ENCODE measurements at places on chromosomes 12 and 14.
A peak's percentile ranks its signal among the peaks of the same experiment; 100 is the strongest.

- no peak for DNase-seq
Measured at GRCh38 chr12:110183386-110183785, 59.2 kb downstream of the IFT81 start.

DNA sequence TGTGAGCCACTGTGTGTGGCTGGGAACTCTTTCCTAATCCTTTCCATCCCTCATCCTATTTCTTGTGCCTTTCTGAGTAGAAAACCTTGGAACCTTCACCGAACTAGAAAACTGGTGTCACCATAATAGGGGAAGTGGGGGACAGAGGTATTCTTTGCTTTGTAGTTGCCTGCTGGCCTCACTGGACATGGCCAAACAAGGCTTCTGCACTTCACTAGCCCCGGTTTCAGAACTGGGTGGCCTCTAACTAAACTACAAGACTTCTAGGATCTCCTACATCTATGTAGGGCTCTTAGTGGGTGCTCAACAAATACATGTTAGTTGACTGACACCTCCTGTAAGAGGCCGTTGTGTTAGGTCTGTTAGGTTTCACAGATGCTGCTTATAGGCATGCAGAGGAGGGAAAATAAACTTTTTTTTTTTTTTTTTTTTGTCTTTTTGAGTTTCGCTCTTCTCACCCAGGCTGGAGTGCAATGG lies 597 bp upstream of the CIROP start:
- DNase-seq, result no peak

- DNase-seq, result peak; percentile 37
Measured at GRCh38 chr12:131643631-131644452, 67.0 kb upstream of the SFSWAP start.

- DNase-seq, result no peak
Measured at GRCh38 chr14:44300916-44301315, 206.2 kb downstream of the FSCB start.

GRCh38 chr12:12449533-12450025 lies 92.7 kb downstream of the BORCS5 start:
- DNase-seq, result no peak

- DNase-seq, result no peak
Measured at GRCh38 chr12:32135967-32136366, 29.3 kb downstream of the BICD1 start.

DNA sequence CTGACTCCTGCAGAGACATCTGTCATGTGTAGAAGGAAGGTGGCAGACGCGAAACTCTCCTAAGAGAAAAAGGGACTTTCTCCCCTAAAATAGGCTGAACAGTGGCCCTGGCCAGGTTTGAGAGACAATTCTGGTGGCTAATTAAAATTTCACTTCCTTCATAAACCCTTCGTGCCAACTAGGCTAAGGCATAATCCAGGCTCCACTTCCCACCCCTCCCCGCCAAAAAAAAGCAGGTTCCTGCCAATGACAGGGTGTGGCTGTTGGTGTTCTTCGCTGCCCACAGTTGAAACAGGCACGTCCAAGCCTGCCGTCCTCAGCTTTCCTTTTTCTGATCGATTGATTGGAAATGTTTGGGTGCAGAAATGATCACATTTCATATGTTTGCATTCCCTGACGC lies 144.6 kb downstream of the GCH1 start:
- DNase-seq, result no peak

DNA sequence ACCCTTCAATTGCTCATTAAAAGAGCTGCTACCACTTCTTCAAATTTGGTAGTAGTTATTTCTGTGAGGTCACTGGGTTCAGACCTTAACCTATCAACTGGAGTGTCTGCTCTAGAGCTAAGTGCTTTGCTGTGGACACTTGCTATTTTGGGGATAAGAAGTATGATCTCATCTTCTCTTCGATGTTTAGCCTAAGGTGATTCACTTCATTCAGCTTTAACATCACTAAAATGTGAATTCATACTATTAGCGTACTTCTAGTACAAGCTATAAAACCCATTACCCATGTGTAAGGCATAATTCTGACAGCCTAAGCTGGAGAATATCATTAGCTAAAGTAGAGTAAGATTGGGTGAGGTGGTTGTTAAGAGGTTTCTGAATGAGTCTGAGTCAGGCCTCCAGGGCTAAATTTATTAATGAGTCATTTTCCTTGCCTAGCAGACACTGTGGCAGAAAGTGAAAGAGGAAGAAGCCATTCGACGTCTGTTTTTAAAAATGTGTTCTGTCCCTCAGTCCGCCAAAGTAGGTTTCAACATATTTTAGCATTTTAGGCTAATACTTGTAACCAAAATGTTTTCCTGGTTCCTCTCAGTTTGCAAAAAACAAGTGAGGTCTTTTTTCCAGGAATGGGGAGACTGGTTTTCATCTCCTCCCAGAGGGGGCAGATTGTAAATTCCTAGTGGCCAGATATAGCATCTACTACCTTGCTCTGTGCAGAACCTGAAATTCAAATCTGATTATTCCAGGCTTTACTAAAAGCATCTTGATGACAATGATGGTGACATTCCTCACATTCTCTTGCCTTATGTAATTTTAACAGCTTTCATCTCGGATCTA lies 103.6 kb downstream of the SSPN start:
- DNase-seq, result no peak

GRCh38 chr12:71994715-71995114 lies 56.1 kb downstream of the TPH2 start:
- no peak for DNase-seq

DNA sequence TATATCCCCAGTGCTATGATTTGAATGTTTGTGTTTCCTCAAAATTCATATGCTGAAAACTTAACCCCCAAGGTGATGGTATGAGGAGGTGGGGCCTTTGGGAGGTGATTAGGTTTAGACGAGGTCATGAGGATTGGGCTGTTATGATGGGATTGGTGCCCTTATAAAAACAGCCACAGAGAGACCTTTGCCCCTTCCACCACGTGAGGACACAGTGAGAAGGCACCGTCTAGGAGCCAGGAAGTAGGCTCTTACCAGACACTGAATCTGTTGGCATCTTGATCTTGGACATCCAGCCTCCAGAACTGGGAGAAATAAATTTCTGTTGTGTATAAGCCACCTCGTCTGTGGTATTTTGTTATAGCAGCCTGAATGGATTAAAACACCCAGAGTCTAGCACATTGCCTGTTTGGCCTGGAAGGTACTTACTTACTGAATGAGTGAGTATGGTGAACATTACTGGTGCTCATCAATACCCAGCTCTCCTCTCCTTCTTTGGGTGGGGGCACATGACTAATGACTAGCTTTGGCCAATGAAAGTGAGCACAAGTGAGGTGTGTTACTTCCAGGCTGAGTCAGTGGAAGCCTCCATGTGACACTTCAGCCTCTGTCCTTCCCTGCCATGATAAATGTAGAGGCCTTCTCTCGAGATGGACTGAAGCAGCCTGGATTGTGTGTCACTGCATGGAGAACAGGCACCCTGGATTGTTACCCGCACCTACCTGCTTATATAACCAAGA lies 72.4 kb upstream of the CHST11 start:
- no peak for DNase-seq

DNA sequence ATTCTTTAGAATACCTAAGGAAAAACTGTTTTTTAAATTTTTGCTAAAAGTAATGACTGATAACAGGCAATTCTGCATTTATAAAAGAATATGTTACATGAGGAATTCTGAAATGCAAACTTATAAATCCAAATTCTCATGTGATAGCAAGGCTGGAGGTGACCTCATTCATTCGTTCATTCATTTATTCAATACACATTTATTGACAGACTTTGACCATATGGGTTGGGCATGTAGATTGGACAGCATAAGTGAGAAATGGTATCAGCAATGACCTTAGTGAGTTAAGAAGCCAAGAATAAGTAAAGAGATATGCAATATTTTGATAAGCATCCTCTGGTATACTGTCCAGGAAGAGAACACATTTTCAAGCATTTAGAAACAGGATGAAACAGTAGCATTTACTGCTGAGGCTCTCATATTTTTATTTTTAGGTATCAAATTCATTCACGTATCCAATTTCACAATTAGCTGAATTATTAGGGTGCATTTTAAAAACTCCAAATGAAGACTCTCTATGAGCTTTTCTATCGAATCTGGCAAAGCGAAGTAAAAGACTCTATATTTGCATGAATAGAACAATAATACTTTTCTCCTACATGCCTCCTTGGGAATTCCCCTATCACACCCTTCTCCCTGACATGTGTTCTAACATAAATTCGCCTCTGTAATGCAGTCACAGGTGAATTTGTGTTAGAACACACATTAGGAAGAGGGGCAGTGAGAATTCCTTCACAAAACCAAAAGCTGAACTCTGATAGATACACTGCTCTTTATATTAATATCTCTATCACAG lies 49.9 kb downstream of the PEBP1 start:
- DNase-seq, result no peak

DNA sequence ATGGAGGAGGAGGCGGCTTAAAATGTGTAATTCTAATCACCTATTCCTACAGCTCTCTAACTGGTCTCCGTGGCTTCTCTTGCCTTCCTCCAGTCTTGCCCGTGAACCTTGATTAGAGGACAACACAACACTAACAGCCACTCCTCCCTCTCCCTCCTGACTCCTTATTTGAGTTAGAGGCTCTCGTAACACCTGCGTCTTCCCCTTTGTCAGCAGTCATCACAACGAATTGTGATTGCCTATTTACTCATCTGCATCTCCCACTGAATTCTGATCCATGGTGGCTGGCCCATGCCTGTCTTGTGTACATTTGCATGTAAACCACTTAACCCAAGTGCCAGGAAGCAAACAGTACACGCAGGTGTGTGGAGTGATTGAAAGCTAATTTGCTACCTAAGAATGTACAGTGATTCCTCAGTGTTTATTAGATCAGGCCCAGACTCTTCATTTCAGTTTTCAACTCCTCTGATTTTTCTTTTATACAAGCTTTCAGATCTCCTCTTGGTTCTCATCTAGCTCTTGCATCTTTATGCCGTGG lies 154.5 kb downstream of the MON2 start:
- DNase-seq, result no peak

- peak; percentile 48 for DNase-seq
Measured at GRCh38 chr14:91354979-91355685, 62.5 kb downstream of the CCDC88C start.

GRCh38 chr14:55301437-55302121 lies 30.4 kb downstream of the FBXO34 start:
- DNase-seq, result no peak

GRCh38 chr12:54368025-54368708 lies 3.9 kb upstream of the GPR84 start:
- DNase-seq, result no peak

DNA sequence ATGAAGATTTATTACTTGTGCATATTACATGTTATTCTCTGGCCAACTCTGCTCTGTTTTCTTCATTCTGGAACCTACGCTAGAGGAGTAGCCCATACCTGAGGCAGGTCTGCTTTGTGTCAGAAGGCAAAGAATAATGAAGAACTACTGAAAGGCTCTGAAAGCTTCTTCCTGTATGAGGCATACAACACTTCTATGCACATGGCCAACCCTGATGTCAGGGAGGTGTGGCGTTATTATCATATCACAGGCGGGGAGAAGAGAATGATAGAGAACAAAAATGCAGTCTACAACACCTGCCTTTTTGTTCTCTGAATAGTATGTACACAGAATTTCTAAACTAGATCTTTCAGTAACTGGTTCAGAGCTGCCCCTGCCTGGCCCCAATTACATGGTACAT lies 32.5 kb upstream of the CRY1 start:
- no peak for DNase-seq

- DNase-seq, result no peak
Measured at GRCh38 chr12:79895071-79895470, 39.8 kb downstream of the PPP1R12A start.

DNA sequence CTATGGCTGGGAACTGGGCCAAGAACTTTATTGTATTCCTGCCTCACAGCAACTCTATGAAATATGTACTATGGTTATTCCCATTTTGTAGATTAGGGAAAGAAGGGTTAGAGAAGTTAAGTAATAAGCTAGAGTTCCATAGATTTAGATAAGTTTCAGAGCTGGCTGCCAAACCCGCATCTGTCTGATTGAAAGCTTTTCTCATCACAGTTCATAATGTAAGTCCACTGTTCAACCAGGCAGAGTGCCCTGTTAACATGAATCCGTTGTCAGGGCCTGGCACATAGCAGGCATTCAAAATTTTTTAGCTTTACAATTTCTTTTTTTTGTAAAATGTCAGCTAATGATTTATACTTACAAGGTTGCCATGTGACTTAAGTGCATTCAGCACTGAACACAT lies 467.3 kb downstream of the NRXN3 start:
- DNase-seq, result no peak

DNA sequence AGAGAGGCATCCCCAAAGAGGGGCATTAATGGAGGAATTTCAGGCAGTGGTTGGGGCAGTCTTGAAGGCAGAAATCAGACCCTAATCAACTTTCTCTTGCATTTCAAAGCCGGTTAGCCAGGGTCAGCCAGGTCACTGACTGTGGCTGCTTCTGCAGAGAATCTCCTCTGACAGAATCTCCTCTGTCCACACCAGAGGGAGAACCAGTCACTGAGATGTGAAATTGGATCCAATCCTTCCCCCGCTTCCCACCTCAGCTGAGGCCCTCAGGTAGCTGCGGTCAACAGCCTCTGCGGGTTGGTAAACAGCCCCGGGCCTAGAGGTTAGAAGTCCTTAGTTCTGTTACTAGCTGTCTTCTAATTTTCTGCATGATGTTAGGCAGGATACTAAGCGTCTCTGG lies 39.8 kb upstream of the NUAK1 start:
- DNase-seq, result no peak

GRCh38 chr12:7144414-7145120 lies 14.4 kb downstream of the CLSTN3 start:
- DNase-seq, result no peak

- DNase-seq, result no peak
Measured at GRCh38 chr14:90088176-90088575, 26.4 kb downstream of the KCNK13 start.

DNA sequence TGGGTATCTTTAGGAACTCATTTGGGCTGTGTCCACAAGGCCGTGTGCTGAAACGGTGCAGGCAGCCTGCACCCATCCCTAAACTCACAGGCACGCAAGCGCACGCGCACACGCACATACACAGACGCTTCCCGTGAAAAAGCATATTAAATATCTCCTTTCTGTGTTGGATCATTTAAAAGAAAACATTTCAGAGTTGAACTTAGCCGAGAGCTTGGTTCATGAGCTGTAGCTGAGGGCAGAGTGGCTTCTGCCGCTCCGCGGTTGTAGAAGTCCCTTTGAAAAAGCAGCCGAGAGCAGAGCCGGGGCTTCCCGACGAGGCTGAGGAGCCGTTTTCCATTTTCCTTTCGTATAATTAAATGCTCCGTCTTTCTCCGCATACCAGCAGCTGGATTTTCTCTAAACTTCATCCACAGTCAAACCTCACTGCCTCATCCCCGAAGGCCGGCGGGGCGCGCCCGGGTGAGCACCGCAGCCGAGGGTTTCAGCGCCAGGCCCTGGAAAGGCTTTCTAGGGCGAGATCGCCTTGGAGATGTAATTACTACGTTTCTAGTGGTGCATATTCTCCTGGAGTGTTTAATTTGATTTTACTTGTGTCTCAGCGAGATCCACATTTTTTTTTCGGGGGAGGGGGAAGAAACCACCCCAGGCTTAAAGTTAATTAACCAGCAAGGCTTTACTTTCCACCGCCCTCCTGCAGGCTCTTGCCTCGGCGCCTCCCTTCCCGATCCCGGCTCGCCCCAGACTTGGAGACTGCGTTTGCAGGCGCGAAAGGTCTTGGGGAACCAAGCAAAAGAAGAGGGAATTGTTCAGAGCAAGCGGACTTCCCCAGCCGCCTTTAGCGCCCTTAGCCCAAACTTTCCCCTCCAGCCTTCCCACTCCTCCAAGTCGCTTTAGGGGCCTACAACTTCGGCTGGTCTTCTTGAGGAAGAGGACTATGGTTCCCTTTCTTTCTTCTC lies 3.0 kb upstream of the HOXC13 start:
- no peak for DNase-seq
